Stimulated activated CD8-positive, alpha-beta memory T cell treated with anti-CD3 and anti-CD28 coated beads, Interleukin-15, amount 100 ng/mL, for 24 hours (primary cell): ENCODE measurements at places on chromosomes 6 and 20.

GRCh38 chr6:130583268-130583667 lies 217.5 kb downstream of the TMEM200A start:
- no peak for DNase-seq

DNA sequence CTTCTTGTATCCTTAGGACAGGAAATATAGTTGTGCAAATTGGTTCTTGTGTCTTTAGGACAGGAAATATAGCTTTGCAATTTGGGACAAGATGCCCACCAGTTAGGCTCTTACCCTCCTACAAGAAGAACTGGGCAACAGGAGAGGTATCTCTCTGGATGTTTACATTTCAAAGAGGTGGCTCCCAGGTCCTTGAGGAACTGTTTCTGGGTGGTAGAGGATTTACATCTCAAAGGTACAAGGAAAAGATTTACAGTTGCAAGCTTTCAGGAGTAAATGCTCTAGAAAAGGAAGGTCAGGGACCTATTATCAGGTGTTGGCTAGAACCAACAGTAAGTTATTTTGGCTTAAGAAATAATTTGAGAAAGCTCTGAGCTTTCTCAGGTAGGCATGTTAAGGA lies 19.2 kb downstream of the RNF182 start:
- no peak for DNase-seq

DNA sequence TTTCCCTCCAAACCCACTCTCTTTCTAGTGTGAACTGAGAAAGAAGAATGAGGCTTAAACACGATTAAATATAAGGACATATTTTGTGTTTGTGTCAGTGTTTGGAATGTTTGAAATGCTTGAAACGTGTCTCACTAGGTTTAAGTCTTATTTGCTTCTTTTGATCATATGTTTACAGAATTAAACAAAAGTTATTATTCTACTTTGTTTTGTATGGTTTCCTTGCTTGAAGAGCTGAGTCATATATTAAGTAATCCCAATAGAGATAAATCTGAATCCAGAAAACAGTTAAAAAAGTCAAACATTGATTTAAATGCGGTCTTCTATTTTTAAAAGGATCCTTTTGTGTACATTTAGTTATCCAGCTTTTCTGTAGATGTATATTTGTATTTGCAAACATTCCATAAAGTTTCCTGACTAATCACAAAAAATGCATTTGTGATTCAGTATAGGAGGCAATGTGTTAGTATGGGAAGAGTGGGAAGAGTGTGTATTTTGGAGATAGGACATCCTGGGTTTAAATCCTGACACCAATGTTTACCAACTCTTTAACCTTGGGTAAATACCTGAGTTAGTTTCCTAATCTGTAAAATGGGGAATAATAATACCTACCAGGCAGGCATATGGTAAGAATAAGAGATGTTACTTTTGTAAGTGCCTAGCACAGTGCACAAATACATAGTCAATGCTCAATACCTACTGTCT lies 72.9 kb downstream of the TSBP1 start:
- DNase-seq, result no peak

GRCh38 chr6:17413313-17413750 lies 19.9 kb downstream of the CAP2 start:
- DNase-seq, result no peak

DNA sequence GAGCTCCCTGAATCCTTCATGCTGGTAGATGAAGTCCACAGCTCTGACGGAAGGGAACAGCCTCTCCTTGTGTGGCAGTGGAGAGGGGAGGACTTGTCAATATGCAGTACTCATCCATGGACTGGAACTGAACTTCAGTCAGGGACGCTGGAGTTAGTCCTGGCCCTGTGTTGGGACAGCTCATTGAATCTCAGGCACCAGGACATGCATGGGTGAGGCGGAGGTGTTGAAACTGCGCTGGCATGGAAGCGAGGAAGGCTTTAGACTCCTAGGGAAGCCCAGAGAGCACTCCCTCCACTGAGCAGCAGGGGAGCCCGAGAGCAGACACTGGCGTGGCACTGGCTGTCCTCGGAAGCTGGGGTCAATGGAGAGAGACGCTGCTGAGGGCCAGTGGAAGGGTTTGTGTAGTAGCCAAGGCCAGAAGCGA lies 161.3 kb upstream of the GGTLC1 start:
- DNase-seq, result no peak

DNA sequence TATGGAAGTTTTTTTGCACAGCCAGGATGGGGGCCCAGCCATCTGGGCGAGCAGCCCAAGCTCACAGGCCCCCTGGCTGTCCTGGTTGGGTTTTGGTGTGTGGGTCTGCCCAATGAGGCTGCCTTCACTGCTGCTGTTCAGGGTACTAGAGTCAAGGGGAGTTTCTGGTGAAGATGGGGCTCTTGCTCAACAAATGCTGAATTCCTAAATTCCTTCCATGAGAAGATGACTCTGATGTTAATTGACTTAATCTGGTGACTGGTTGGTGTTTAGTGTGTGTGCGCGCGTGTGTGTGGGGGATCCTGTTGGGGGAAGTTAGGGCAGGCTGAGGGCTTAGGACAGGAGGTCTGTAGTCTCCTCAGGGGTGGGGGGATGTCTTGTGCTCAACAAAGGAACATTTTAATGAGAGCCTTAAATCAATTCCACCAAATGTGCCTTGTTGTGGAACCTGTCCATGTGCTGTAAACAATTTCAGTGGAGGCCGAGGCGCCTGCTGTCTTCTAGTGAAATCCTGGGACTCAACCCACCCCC lies 1.9 kb downstream of the PTK7 start:
- DNase-seq, result no peak

DNA sequence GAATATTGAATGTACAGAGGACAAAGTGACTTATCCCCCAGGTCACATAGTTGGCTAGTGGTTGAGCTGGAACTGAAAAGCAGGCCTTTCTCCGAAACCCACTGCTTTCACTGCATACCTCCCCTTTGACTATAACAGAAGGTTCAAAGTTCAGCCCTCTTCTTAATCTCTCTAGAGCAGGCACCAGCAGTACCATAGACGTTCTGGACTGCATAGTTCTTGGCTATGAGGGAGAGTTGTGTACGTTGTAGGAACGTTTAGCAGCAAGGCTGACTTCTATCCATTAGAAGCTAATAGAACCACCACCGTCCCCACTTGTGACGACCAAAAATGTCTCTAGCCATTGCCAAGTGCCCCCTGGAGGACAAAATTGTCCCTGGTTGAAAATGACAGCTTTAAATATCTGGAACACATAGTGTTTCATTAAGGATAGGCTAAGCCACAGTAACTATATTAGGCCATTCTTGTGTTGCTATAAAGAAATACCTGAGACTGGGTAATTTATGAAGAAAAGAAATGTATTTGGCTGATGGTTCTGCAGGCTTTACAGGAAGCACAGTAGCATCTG lies 123.8 kb upstream of the MTHFD1L start:
- DNase-seq, result no peak

DNA sequence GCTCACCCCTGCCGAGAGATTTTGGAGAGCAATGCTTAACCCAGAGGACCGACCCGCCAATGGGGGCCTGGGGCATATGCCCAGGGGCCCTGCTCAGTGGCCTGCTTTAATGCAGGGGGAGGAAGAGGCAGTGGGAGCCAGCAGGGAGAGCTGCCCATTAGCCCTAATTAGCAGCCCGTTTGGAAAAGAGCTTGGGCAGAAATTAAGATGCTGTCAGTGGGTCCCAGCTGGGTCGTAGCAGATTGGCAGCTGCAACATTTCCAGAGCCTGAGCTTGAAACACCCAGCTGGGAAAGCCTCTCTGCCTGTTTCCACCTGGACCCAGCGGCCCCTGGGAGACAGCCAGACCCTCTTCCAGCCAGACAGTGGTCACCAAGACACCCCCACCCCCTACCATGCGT lies 39.5 kb downstream of the CD40 start:
- no peak for DNase-seq

DNA sequence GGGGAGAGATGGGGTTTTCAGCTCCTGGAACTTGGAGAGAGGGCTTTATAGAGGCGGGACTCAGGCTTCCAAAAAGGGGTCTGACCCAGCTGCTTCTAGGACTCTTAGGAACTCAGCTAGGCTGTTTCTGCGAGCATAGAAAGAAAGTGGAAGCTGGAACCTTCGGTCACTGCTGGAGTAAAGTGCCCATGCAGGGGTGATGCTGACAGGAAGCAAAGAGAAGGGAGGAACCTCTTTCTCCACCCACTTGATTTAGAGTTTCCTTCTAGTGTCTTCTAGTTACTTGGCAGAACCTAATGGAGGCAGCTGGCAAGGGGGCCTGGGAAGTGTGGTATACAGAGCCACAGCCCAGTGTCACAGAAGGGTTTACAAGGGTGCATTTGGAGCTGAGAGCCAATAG lies 283.6 kb downstream of the QKI start:
- DNase-seq, result no peak

- DNase-seq, result no peak
Measured at GRCh38 chr20:22288957-22289356, 295.4 kb downstream of the FOXA2 start.

DNA sequence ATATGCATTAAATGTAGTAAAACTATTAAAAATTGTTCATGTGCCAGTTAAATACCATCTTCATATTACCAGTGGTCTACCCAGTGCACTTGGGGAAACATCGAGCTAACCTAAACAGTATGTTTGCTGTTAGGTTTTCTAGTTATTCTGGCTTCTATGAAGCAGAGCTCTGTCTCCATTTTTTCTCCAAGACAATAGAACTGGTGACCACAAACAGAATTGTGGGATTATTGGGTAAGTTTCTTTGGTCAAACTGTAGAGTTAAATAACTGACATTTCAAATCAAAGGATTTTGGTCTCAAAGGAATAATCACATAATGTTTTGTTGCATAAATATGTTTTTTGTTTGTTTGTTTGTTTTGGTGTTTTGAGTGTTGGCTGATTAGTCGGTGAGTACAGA lies 40.5 kb upstream of the EDN3 start:
- no peak for DNase-seq

DNA sequence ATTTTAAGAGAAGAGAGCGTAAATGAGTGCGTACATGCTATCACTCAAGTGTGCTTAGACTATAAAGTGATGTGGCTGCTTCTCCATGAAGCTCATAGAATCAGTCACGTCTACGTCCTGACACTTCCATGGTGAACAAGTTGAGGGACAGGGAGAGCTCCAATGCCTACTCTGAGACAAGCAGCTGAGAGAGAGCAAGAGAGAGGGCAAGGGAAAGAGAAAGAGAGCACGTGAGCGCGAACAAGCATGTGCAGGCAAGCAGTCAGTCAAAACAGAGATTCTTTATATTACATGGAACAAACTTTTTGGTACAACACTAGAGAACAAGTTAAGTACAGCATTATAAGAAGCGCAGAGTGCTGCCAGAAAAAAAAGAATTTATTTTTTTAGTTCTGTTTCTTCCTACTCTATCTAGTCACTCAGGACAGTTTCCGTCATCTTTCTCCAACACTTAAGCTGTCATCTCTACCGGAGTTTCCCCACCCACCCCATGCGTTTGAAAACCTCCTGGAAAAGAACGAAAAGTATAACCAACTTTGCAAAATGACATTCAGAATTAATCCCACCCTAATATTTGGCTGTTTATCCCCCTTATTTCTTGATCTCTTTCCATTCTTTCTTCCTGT lies 61.8 kb downstream of the EPB41L2 start:
- DNase-seq, result no peak

DNA sequence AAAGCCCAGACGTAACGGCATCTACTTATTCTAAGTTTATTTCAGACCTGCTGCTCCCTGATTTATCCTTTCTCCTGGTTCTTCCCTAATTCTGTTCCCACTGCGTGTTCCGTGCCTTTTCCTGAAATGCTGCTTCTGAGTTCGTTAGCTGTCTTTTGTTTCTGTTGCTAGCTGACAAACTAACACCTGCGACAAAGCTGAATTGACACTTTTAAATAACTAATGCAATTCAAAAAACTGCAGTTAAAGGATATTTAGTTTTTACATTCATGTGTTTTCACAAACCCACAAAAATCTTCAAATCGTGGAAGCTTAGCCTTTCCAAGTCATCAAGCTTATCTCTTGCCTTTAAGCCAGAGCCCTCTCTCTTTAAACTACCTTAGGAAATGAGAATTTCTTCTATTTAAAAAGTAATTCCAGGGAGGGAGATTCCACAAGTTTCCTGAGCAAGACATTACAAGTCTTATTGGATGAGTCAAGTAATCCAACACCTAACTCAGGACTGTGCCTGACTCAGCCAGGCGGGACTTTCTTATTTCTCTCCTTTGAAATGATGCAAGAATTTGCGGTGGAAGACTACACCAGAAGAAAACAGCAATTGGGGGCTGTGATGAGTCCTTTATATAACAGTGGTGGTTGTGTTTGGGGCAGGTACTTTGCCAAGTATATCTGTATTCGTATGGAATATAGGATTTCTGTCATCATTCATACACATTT lies 6.3 kb downstream of the ADTRP start:
- no peak for DNase-seq

GRCh38 chr6:170188571-170189001 lies 102.3 kb downstream of the DLL1 start:
- no peak for DNase-seq

- DNase-seq, result no peak
Measured at GRCh38 chr6:17297271-17298080, 16.3 kb downstream of the RBM24 start.

GRCh38 chr6:33683051-33683571 lies 28.4 kb downstream of the UQCC2 start:
- no peak for DNase-seq

DNA sequence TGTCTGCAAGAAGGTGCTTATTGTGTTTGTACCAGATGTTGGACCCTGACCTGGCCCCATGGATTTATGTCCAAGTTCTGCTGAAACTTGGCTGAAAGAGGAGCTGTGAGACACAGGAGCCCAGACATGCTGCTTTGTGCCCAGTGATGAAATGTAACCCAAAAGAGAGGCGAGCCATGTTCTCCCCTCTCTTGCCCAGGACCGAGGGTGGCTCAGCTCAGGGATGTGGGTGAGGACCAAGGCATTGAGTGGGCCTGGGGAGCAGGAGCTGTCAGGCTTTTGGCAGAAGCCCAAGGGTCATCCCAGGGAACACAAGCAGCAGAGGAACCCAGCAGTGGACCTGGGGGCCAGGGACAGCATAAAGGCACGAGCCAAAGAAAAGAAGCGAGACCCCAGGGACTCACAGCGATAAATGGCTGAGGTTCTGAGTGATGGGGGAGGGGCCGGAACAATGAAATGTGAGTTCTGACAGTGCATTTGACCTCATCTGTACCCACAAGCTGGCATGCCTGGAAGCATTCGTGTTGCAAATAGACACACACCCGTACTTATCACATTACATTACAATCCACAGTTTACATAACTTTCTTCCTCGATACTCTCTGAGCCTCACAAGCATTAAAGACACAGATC lies 363.4 kb upstream of the JARID2 start:
- DNase-seq, result no peak

GRCh38 chr20:33839591-33839990 lies 28.4 kb downstream of the CHMP4B start:
- no peak for DNase-seq
